Activated CD4-positive, alpha-beta T cell treated with anti-CD3 and anti-CD28 coated beads for 24 hours (primary cell): ENCODE measurements at places on chromosomes 2 and 18.

GRCh38 chr2:26216587-26216986, 27.8 kb downstream of the HADHA start:
- no peak for DNase-seq

GRCh38 chr2:98438190-98439133, 6.2 kb upstream of the INPP4A start:
- DNase-seq, result no peak

- DNase-seq, result no peak
Measured at GRCh38 chr2:240478346-240479110, 43.1 kb downstream of the GPC1 start.

- DNase-seq, result no peak
Measured at GRCh38 chr2:148640767-148641166, 3.8 kb upstream of the EPC2 start.

- DNase-seq, result no peak
Measured at GRCh38 chr2:59967691-59968090, 585.8 kb downstream of the BCL11A start.

- DNase-seq, result no peak
Measured at GRCh38 chr18:23148382-23148781, 13.1 kb downstream of the CABLES1 start.
